AG08395 (cell line): ENCODE measurements at places on chromosomes 1 and 21.

GRCh38 chr1:40825435-40825788, 36.8 kb downstream of the CITED4 start:
- no peak for DNase-seq

- DNase-seq = no peak
Observed at GRCh38 chr21:33878824-33879223, 36.8 kb downstream of the ATP5PO start.

DNA sequence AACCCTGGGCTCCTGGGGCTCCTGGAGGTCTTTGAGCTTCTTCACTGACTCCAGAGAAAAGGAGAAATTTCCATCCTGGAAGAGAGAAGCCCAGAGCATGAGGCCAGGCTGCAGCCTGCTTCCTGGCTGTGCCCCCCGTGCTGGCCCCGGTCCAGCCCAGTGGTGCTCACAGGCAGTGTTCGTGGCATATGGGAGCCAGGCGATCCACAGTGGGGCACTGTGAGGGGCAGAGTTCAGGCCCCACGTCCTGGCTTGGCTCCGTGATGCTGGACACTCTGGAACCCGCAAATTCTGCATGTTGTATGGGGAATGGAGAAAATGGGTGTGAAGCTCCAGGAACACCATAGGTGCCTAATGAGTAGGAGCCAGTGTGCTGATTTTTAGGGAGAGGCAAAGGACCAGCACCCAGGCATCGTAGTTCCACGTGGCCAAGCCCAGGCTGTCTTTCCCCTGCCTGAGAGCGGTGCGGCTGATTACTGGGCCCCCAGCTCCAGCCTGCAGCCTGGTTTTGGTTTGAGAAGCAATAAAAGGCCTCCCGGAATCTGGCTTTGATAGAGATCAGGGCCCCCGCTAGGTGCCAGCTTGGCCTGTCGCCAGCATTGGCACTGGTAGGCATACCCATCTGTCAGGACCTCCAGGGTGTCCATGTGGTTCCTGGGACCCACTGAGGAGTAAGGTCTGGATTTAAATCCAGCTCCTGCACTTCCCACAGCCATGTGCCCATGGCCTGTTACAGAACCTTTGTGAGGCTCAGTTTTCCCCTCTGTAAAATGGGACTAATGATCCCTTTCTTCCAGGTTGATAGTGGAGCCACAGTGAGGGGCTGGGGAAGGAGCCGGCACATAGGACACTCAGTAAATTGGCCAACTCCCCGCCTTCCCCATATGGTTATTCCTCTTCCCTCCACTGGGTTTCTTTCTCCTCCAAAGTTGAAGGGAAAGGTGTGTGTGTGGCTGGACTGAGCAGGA, 725 bp downstream of the GUCA2A start:
- no peak for DNase-seq

- no peak for DNase-seq
Observed at GRCh38 chr1:21614419-21615115, 54.6 kb downstream of the RAP1GAP start.

DNA sequence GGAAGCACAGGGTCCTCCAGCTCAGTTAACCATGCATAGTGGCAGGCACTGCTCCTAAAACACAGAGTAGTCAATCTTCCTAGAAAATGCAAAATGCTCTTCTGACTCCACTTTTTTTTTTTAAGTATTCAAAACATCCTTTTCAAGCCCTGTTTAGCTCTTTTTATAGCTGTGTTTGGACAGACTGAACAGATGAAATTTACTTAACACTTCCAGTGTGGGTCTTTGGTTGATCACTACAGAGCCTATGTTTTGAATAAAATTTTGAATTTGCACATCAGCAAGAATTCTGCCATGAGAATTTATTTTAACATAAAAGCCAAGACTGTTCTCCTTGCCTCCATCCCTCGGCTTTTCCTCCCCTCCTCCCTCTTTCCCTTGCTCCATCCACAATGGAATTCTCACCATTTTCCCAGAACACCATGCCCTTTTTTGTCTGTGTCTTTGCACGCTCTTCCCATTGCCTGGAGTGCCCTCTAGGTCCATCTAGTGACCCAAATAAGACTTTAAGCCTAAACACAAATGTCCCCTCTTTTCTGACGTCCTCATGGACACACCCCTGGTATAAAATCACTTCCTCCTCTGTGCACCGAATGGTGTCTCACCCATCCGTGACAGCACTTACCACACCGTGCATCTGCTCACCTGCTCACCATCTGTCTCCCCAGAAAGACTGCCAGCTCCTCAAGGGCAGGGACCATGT, 24.0 kb upstream of the CPT2 start:
- peak; percentile 83 for DNase-seq

GRCh38 chr1:85427849-85428248, 37.1 kb downstream of the DDAH1 start:
- DNase-seq = no peak

- no peak for DNase-seq
Observed at GRCh38 chr1:2970311-2971071, 50.8 kb upstream of the ACTRT2 start.

DNA sequence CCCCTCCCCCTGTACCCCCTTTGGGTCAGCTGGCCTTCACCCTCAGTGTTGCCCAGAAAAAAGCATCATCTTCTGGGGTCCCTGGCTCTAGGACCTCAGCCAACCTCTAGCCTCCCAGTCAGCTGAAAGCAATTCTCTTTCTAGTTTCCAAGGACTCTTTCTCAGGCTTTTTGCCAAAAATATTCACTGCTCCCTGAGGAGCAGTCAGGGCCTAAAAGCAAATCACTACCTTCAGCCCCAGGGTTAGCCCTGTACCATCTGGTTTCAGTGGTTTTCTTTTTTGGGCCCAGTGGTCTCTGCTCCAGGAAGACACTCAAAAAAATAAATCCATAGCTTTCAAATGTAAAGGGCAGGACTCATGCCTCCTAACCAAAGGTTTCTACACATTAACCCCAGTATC, 3.1 kb upstream of the LMOD1 start:
- DNase-seq = no peak

DNA sequence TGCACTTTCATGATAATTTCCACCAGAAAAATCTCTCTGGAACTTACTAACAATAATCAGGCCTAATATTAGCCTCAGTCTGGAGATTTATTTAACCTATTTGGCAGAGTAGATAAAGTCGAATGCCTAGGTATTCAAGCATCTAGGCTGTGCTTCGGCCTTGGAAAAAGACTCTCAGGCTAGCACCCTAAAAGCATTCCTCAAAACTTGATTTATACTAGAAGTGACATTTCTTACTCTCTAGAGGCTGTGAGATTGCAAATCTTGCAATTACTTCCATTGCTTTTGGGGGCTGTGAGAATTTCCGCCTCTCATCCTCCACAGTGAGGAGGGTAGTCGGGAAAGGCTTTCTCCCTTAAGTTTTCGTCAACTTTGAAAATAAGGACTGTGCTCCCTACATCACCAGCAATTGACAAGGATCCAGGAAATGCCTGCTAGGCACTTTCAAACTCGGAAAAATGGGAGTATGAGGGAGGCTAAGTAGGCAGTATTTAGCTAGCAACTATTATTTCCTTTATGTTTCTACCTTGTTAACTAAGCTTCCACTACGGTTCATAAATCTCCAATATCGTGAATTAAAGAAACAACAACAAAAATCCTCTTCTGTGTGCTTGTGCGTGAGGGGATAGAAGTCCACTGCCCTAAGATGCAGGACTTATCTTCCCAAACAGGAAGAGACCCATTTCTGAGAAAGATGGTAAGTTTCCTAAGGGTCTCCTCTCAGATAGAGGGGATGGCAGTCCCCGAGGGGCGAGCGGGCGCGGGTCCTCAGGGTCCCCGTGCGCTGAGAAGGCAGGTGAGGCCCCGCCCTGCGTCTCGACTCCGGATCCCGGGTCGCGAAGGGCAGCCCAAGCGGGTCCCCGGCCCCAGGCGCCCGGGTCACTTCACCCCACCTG, 1.1 kb upstream of the LMO4 start:
- no peak for DNase-seq

GRCh38 chr1:217003355-217003754, 280.1 kb upstream of the ESRRG start:
- no peak for DNase-seq

GRCh38 chr1:233777566-233777965, 126.9 kb upstream of the SLC35F3 start:
- DNase-seq = no peak

GRCh38 chr1:236165238-236165981, 23.1 kb downstream of the GPR137B start:
- DNase-seq = no peak

GRCh38 chr1:23995431-23995837, 15.3 kb upstream of the SRSF10 start:
- DNase-seq = no peak

GRCh38 chr1:195768936-195769335, 839.3 kb downstream of the KCNT2 start:
- DNase-seq = peak; percentile 1

DNA sequence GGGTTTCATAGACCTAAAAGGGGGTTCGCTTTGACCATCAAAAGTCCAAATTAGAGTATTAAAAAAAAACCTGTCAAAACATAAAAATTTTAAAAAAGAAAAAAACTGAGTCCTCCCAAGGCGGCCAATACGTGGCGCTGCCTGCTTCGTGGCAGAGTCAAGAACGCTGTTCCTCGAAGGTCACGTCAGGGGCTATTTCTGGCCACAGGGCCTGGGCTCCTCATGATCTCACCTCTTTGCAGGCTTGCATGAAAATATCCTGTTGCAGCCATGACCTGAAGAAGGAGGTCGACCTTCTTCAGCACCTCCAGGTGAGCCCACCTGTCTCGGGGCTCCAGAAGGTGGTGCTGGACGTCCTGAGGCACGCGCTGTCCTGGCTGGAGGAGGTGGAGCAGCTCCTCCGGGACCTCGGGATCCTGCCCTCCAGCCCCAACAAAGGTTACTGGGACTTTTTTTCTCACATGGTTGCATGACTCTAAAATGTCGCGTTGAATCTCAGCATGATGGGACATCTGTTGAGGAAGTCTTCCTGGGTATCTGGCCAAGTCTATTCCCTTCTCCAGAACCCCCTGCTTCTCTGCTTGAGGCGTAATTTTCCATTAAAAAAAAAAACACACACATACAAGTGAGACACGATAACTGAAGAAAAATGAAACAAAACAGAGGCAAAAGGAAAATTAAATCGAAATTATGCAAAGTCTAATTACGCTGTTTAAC, 80.4 kb upstream of the EFHD2 start:
- DNase-seq = peak; percentile 54

GRCh38 chr1:6224718-6225117, 11.0 kb downstream of the ICMT start:
- DNase-seq = no peak

- no peak for DNase-seq
Observed at GRCh38 chr1:37240897-37241296, 206.6 kb upstream of the GRIK3 start.

DNA sequence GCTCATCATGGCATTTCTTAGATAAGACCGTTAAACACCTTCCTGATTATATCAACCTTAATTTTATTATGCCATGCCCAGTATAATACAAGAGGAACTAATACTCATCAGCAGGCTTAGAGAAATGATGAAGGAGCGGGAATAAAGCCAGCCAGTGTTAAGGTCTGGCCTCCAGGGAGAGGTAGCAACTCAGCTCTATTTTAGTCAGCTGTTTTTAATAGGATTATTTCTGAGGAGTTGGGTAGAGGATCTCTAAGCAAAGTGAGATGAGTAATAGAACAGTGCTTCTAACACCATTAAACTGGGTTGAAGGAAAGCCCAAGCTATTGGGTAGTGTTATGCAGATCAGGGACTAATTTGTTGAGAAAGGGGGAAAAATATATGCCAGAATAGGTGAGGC, 921.5 kb downstream of the TTLL7 start:
- DNase-seq = no peak

- no peak for DNase-seq
Observed at GRCh38 chr1:10866321-10867093, 70.1 kb upstream of the CASZ1 start.

DNA sequence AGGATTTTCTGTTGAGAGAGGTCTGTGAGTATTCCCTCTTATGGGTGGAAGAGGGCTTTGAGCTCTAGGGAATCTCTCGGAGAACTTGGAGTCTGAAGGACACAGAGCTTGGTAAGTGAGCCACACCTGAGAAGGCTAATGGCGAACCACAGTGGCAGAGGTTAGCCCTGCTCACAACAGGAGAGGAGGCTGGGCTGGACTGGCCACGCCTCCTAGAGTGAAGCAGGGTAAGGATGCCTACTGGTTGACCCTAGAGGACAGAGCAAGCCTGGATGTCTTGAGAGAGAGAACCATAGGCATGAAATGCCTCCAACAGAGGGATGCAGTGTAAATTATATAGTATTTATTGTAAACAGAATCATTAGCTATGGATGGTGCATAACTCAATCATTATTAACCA, 232.6 kb downstream of the PCP4 start:
- no peak for DNase-seq

GRCh38 chr1:14064649-14065442, 364.9 kb downstream of the PRDM2 start:
- no peak for DNase-seq

GRCh38 chr1:145926686-145927062, 610 bp downstream of the RBM8A start:
- no peak for DNase-seq

GRCh38 chr21:36075171-36075570, 5.3 kb downstream of the CBR1 start:
- no peak for DNase-seq

- DNase-seq = no peak
Observed at GRCh38 chr1:204331275-204331674, 28.5 kb downstream of the PLEKHA6 start.

DNA sequence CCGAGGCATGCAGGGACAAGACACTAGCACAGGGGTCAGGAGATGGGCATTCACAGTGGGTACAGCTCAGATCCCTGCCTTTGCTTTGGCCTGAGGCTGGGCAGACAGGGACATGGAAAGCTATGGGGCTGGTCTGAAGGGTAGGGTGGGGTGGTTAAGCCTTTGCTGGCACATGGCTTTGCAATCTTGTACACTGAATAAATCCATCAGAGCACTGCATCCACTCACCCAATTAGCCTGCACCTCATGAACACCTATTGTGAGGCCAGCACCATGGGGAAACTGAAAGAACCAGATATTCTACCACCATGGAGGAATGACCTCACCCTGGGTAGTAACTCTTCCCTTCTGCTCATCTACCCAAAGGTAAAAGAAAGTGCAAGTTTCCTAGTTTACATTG, 199.6 kb upstream of the LMO4 start:
- DNase-seq = no peak

DNA sequence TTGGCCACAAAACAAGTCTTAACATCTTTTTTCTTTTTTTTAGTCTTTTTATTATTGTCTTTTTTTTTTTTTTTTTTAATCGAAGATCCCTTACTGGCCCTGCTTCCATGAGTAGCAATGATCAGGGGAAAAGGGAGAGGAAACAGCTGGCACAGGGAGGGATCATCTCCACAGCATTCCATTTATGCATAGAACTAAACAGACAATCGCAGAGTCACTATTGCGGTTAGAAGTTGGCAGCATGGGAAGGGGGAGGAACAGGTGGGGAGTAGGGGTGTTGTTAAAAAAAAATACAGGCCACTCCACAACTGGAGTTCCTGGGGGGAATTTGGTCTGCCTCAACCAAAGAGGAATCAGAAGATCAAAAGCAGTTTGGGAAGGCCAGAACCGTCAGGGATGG, 55.4 kb downstream of the C1orf185 start:
- DNase-seq = no peak
